Amygdala (tissue), 56 donors: ENCODE measurements at places on chromosomes 4 and X.

DNA sequence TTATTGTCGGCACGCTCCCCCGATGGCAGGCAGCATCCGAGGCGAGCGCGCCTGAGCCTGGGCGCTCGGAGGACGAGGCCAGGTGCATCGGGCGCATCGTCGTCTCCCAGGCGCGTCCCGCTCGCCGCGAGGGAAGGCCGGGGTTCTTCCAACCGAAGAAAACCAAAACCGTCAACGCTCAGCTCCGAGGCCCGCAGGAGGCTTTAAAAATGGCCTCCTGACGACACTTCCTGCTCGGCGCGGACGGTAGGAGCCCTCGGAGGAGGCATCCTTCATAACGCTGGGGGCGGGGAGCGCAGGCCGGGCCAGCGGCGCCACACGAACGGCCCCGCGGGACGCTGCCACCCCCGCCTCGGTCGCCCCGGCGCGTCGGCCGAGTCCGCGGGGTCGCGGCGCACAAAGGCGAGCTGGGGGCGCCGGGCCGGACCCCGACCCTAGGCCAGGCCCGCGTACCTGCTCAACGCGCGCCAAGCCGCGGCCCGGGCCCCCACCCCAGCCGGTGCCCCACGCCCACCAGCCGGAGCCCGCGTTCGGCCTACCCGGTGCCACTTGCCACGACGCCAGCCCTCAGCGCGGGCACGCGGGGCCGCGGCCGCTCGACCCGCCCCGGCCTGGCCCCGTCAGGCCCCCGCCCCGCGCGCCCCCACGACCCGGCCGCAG, 501 bp downstream of the ZNF518B start:
- no peak for DNase-seq

- no peak for DNase-seq
These were observed 57.7 kb upstream of the PDLIM3 start for GRCh38 chr4:185592845-185593488.

GRCh38 chr4:134501973-134502643, 300.5 kb upstream of the PABPC4L start:
- no peak for DNase-seq

GRCh38 chr4:38322714-38323113, 341.3 kb upstream of the KLF3 start:
- DNase-seq = no peak

GRCh38 chr4:182177166-182177565, 66.0 kb upstream of the TENM3 start:
- DNase-seq = no peak

DNA sequence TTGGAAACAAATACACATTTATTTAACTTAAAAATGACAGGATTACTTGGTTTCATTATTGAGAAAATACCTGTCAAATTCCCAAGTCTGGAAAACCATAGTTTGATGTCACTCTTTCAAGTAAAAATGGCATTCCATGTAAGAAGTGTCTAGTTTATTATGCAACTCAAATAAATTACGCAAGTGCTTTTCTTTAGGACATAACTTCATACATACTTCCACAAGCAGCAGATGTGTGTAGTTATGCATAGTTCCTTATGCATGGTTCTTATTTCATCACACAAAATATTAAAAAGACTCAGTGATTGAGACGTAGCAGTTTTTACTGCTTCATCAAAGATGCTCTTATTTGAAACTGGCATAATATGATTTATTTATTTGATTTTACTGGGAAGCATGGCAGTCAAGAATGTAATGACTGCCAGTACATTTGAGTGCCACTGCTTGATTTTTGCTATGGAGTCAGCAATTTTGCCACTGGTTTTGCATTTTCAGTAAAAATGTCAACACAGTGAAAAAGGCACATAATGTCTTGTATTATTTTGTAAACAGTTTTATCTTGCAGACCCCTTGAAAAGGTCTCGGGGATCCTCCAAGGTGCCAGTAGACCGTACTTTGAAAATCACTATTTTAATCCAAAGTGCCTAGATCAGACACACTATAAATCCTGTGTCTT, 62.1 kb downstream of the CLCN3 start:
- DNase-seq = no peak

- no peak for DNase-seq
These were observed 58.9 kb downstream of the PPM1K start for GRCh38 chr4:88225232-88226105.

GRCh38 chr4:52376132-52376704, 282.9 kb downstream of the USP46 start:
- DNase-seq = no peak

DNA sequence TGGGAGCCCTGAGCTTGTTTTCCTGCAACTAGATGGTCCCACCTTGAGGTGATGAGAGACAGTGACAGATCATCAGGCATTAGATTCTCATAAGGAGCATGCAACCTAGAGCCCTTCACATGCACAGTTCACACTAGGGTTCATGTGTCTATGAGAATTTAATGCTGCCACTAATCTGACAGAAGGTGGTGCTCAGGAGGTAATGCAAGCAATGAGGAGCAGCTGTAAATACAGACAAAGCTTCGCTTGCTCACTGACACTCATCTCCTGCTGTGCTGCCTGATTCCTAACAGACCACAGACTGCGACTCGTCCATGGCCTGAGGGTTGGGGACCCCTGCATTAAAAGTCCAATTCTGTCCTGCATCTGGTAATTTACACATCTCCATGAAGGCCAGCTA, 141.6 kb downstream of the KCNIP4 start:
- no peak for DNase-seq

GRCh38 chr4:53545273-53545672, 46.0 kb downstream of the LNX1 start:
- no peak for DNase-seq

- DNase-seq = no peak
These were observed 63.3 kb downstream of the KLHL4 start for GRCh38 chrX:87580862-87581261.

- no peak for DNase-seq
These were observed 305.4 kb upstream of the LDB2 start for GRCh38 chr4:17203797-17204196.

GRCh38 chrX:44903107-44903506, 30.1 kb downstream of the KDM6A start:
- DNase-seq = no peak

- no peak for DNase-seq
These were observed 364.5 kb upstream of the BOD1L1 start for GRCh38 chr4:13992041-13992440.

GRCh38 chr4:176782794-176783193, 9.9 kb downstream of the VEGFC start:
- DNase-seq = no peak

GRCh38 chr4:1369091-1369450, 22.1 kb downstream of the UVSSA start:
- DNase-seq = no peak

GRCh38 chr4:11293866-11294265, 134.8 kb downstream of the HS3ST1 start:
- no peak for DNase-seq

DNA sequence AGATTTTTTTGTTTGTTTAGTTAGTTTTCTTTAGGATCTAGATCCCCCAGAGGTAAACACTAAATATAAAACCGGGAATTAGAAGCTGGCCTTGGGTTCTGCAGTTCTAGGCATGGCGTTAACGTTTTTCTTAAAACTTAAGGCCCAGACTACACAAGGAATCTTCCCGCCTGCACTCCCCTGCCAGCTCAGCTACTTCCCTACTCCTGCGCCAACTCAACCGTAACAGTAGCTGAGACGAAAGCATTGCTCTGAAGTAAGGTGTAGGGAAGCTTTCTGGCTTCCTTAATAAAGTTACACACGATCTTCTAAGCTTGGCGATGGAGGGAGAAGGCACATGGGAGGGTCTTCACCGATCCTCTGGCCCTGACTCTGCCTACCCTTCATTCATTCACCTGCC, 37.1 kb downstream of the CPE start:
- DNase-seq = no peak

- DNase-seq = no peak
These were observed 160.0 kb downstream of the STIM2 start for GRCh38 chr4:27020603-27021002.

DNA sequence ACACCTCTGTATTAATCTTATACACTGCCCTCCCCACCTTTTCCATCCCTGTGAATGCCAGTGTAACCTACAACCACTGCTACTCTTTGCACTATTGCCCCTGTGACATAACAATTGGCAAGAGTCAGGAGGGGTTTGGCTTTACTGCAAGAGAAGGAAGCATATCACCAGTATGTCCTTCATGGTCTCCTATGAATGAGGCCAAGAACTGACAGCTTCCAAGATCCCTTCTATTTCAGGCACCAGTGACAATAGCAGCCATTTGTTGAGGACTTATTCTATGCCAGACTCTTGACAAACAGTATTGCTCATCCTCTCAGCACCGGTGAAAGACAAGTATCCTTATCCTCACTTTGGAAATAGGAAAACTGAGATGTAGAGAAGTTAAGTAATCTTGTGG, 363.9 kb downstream of the MID1IP1 start:
- DNase-seq = no peak

DNA sequence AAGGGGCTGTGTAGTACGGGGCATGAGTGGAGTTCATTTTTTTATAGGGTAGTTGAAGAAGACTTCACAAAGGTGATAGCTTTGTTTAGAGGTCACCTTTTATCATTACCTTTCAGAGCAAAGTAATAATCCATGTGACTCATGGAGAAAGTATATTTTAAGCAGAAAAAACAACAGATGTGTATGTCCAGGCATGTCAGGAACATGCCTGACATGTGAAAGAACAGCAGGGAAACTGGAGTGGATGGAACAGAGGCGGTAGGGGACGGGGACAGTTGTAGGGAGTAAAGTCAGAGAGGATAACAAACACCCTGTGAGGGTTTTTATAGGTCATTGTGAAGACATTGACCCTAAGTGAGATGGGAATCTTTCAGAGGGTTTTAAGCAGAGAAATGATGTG, 107.6 kb downstream of the USP9X start:
- DNase-seq = no peak

DNA sequence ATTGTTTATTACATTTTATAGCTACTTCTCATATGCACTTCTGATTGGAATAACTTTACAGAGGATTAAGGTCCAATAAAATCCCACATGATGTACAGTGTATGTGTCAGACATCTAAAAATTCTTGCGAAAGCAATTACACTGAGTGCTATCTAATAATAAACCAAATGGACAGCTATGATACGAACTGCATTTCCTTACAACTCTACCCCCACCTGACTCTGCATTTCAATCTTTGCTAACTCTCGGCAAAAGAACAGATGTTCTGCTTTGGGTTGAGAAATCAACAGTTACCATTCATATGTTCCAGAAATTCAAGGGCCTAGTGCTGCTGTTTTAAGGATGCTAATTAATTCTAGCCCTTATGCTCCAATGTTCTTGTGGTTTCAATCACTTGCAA, 287.9 kb upstream of the NOCT start:
- DNase-seq = no peak

GRCh38 chrX:101550362-101550750, at the start of gene ARMCX1:
Gene ARMCX1, plus strand, starts transcription at chrX:101550547. Its CDS starts 2,384 bp downstream, at chrX:101552931.
- peak; percentile 23 for DNase-seq

GRCh38 chrX:71466979-71467523, 65.9 kb upstream of the OGT start:
- DNase-seq = no peak

DNA sequence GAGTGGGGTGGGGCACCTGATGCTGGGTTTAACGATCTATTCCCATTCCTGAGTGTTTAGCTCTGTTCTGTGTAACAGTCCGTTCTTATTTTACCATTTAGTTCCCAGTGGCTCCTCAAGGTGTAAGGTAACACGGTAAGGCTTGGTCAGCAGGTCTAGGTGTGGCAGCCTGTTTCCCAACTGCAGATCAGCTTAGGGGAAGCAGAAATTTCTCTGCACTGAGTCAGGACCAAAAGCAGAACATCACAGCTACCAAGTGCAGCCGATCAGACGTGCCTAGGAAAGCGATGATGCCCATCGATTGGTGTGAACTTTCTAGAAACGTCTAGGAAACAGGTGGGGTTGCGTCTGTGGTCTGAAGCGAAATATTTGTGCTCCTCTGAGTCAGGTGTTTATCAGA, 240.1 kb downstream of the STIM2 start:
- DNase-seq = no peak

GRCh38 chr4:14915018-14915417, 87.3 kb upstream of the CPEB2 start:
- no peak for DNase-seq

DNA sequence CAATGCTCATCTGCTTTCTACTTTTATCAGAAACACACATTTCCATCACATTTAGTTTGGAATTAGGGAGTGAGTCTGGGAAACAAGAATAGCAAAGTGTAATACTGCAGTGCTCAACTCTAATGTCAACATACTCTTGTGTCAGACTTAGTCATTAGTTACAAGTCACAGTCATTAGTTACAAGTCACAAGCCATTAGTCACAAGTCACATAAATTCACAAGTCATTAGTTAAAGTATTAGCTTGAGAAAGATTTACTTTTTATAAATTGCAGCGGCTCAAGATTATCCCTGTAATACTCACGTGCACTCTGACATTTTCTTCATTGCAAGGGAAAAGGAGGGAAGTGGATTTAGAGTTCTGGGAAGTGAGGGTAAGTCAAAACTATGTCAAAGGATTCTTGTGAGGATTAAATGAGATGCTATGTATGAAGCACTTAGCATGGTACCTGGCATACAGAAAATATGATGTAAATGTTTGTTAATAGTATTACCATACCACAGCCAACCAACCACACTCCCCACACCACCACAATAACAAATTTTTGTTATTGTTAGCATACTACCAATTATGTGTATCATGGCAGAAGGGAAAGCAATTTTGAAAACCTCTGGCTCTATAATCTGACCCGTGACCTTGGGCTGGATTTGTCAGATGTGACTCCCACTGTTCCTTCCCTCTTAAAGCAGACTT, 116.6 kb downstream of the ARHGAP24 start:
- no peak for DNase-seq

GRCh38 chrX:39260965-39261364, 459.7 kb downstream of the MID1IP1 start:
- DNase-seq = no peak

GRCh38 chr4:159600061-159600460, 497.2 kb downstream of the RAPGEF2 start:
- no peak for DNase-seq

GRCh38 chr4:123170843-123171242, 225.8 kb upstream of the SPRY1 start:
- DNase-seq = no peak

- DNase-seq = no peak
These were observed 5.5 kb downstream of the MAPK10 start for GRCh38 chr4:86354390-86354789.

GRCh38 chr4:11111876-11112275, 316.8 kb downstream of the HS3ST1 start:
- DNase-seq = no peak

DNA sequence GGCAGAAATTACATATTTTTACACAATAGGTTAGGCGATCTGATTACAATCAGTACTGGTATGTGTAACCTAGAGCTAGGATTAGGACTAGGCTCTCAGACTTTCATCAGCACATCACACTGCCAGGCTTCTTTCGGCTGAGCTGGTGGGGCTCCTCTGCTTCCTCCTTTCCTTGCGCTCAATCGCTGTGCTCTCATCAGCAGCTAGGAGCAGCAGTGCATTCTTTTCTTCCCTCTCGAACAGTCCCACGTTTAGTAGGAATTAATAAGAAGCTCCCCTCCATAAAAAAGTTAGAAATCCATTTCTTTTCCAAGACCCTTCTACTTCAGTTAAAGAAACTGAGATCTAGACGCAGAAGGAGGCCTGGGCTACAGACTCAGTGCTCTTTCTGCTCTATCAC, 350.4 kb downstream of the SPRY1 start:
- DNase-seq = no peak
